Stimulated activated CD8-positive, alpha-beta memory T cell treated with anti-CD3 and anti-CD28 coated beads, Interleukin-15, amount 100 ng/mL, for 4 hours (primary cell): ENCODE measurements at places on chromosomes 5 and 9.

DNA sequence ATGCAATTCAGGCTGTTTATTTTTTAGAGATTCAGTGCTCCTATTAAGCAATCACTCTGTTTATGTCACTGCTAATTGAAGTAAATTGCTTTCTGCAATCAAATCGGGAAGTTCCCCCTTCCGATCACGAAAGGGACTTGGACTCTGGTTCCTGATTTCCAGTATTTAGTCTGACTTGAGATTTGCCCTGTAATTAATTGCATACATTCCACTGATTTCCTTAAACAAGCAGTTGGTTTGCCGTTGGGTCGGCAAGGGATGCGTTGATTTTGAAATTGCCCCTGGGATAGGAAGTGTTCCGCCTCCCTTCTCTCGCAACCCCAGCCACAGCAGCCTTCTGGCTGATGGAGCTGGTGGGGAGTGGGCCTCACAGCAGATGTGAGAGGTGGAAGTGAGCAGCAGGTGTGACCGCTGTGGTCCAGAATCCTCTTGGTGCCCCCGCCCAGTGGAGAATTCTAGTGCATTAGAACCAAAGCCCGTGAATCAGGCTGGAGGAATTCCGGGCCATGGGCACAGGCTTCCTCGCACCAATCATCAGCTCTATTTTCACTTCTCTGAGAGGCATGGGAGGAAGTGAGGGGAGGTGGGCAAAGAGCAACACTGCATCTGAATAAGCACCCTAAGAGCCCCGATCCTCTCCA is 102.5 kb downstream of the SPRY4 start:
- DNase-seq, result no peak

DNA sequence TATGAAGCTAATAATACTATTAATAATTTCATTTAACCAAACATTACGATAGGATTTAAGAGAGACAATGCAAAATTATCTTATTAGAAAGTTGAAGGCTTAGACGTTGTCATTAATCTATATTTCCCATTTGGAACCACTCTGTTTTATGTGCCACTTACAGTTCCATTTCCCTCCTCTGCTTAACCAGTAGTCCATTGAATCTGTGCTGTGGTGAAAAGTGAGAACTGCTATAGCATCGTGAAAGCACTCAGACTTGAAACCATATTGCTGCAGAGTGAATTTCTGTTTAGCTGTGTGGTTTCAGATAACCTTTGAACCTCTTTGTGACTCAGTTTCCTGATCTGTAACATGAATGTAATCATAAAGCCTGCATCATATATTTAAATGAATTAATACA is 2304.5 kb downstream of the MAT2B start:
- no peak for DNase-seq

DNA sequence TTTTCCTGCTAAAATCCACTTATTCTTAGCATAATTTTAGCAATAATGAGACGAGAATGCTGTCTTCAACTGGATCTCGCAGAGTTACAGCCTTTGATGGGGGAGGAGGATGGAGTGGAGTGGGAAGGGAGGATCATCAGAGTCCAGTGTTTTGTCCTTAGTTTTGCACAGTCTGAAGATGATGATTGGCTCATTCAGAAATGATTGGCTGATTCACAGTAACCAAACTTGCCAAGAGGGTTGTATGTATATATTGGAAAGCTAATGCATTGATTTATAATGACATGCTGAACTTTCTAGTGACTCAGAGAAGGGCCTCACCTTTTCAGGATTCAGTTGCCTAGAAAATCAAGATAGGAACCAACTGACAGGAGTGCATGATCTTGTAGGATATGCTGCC is 448.0 kb downstream of the CCDC171 start:
- DNase-seq, result no peak

- no peak for DNase-seq
These were observed 1662.4 kb upstream of the ACO1 start for GRCh38 chr9:30722065-30722464.

DNA sequence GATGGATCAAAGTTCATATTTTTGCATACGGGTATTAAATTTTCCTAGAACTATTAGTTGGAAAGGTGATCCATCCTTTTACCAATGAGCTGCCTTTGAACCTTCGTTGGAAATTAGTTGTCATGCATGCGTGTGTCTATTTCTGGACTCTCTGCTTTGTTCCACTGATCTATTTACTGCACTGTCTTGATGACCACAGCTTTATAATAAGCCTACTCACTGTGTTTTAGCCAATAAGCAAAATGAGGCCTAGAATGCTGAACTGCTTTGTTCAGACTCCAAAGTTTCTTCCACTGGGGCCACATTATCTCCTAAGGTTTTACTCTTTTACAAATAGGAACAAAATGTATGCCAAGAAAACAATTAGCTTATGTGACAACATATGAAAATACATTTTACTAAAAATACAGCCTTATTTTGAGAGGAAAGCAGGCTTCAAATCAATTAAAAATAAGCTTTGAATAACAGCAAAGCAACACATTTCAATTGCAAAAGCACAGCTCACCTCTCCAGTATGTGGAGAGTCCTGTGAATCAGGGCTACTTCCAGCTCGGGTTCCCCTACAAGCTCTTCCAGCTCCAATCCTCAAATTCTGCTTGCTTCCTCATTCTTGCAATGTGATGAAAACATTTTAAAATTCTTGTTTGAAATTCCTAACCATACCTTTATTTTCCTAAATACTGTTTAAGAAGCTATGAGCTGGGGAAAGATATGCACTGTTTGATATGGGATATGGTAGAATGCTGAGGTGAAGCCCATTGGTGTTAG is 72.0 kb downstream of the RETREG1 start:
- no peak for DNase-seq

DNA sequence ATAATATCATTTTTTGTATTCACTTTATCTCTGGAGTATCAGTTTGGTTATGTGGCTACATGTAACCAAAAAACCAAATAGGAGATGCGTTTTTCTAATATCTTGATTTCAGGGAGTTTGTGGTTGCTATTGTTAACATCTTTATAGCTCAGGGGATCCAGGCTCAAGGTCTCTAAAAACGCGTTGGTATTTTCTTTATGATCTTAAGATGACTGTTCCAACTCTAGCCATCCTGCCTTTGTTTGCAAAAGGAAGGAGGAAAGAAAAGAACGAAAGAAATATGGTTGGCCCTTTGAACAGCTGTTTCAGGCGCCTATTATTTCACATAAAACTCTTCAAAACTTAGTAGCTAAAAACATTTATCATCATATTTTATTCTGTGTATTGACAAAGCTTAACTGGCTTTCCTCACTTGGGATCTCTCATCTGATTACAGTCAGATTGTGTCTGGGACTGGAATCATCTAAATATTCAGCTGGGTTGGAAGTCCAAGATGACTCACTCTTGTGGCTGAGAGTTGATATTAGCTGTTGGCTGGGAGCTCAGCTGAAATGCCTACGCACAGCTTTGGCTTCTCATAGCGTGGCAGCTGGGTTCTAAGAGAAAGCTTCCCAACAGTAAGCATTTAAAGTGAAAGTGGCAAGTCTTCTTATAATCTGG is 60.1 kb downstream of the FAM174A start:
- no peak for DNase-seq

DNA sequence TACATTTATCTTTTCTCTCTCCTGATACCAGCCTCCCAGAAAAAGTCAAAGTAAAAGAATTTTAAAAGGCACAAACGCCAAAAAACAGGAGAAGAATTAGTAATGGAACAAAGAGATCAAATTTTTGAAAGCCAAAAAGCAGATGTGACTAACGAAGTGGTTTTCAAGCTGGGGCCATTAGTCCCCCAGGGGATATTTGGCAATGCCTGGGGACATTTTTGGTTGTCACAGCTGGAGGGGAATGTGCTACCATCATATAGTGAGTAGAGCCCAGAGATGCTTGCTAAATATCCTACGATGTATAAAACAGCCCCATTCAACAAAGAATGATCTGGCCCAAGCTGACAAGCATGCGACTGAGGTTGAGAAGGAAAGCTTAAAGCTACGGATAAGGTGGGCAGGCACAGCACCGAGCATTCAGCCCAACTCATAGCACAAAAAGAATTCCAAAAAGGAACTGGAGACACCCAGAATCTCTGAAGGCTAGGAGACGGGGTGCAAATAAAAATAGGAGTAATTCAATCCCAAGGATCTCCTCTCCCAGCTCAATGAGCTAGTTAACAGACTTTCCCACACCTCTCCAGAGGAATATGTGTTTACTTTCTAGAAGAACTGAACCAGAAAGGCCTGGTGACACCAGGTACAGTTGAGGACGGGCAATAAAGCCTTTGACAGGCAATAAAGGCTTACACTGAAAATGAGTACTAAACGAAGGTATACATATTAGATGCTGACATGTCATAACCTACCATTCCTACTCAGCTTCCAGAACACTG is 269.0 kb downstream of the DENND1A start:
- DNase-seq, result no peak

DNA sequence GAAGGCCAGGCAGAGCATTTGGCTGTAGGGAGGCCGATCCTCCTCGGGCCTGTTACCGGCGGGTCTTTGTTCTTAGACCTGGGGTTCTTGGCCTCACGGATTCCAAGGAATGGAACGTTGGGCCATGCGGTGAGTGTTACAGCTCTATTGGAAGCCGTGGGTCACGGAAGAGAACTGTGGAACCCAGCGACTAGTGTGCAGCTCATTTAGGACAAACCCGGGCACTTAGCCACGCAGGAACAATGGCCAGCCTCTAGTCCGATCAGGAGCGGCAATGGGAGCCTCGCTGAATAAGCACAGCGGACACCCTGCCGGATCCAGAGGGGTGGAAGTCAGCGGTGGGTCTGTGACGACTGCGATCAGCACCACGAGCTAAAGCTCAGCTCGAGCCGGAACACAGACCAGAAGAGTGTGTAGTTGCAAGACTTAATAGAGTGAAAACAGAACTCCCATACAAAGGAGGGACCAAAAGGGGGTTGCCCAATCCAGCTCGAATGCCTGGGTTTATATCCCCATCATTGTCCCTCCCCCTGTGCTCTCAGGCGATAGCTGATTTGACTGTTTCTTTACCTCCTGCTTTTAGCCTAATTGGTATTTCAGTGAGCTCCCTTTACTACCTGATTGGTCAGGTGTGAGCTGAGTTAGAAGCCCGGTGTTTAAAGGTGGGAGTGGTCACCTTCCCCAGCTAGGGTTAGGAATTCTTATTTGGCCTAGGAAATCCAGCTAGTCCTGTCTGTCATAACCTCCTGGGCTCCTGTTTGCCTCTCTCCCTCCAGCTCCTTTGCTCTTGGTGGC is 53.7 kb upstream of the RPL26L1 start:
- DNase-seq, result no peak

DNA sequence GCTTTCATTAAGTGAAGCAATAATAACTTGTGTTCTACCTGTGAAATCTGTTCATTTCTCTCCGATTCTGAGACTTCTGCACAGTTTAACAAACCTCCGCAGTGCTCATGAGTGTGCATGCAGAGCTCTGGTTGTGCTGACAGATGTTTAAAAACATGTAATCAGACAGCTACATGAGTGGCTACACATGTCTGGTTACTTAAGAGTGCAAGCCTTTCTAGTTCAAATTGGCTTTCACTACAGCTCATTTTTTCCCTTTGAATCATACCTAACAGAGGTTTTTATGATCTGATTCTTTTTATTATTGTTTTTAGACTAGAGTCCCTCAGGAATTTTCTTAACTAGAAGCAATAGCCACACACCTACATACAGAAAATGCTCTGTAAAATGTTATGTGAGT is 310.2 kb downstream of the ARRDC3 start:
- DNase-seq, result no peak

DNA sequence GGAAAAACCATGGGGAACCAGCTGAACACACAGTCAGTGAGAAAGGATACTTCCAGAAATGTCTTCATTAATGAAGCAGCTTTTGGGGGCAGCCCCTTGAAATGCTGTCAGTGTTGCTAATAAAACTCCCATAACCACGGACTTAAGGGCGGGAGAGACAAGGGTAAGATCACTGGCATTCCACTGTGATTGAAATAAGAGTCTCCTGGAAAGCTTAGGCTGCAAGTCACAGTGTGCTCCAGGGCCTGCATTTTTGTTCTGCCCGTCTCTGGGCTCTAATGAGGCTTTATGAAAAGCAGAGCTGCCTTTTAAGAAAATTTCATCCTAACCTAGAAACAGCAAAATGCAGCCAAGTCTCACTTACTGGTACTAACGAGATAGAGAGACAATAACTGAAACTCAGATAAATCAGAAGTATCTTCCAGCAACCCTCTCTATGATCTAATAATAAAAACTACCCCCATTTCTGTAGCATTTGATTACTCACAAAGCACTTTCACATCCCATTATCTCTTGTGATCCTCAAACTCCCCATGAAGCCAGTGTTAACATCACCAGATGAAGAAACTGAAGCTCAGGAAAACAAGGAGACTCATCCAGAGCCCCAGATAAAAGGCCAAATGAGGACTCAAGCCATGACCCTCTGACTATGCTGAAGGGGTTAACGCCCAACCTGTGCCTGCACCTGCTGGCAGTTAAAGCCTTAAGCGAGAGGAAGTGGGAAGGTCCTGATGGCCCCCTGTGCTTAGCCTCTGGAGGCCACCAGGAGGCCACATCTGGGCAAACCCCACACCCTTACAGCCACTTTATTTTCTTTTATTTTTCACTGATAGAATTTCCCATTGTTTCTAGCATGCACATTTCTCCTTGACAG is 37.5 kb downstream of the SPOCK1 start:
- no peak for DNase-seq

DNA sequence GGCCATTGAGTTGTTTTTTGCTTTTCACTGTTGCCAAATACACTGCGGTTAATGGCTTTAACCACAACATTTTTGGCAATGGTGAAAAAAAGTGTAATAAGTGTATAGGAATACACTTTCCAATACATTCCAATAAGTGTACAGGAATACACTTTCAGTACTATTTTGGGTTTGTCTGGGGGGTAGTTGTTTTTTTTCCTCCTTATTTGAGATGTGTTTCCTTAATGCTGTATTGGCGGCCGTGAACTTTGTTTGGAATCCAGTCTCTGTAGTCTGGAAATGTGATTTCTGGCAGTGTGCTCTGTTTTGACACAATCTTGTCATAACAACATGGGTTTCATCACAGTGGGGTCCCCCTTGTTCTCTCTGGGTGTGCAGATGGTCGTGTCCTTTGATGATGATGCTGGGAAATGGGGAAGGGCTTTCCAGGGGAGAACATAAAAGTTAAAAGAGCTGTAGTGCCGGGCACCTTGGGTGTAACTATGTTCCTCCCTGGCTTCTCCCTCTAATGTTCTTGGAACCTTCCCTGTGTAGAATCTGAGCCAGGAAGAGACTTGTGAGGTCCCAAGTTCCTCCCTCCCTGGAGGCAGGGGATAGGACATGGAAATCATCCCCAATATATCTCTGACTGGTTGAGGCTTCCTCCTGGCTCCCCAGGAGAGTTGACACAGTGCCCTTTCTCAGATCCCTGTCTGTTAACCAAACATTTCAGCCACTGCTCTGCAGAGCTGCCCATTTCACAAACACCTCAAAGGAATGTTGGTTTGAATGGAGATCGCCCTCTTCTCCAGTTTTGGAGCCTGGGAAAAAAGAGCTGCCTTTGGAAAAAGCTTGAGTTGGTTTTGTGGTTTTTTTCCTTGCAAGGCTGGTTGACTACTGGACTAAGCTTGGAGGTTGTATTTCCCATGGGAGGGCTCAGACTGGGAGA is 44.8 kb downstream of the RCL1 start:
- no peak for DNase-seq

DNA sequence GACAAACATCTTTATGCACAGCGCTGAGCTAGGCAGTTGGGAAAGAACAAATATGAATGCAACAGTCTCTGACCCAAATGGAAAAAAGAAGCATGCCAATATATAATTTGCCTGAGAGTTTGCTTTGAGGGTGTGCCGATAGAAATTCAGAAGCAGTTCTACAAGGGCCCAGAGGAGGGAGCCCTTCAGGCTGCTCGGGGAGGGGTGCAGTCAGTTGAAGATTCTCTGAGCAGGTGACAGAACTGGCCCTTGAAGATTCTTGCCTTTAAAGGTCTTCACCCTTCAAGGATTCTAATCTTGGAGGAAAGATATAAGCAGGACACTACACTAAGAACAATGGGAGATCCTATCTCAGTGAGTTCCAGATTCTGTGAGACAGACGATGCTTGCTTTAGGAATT is 3.7 kb upstream of the PAPPA start:
- DNase-seq, result no peak
